ENCODE measurements at places on chromosomes 1 and 21.

DNA sequence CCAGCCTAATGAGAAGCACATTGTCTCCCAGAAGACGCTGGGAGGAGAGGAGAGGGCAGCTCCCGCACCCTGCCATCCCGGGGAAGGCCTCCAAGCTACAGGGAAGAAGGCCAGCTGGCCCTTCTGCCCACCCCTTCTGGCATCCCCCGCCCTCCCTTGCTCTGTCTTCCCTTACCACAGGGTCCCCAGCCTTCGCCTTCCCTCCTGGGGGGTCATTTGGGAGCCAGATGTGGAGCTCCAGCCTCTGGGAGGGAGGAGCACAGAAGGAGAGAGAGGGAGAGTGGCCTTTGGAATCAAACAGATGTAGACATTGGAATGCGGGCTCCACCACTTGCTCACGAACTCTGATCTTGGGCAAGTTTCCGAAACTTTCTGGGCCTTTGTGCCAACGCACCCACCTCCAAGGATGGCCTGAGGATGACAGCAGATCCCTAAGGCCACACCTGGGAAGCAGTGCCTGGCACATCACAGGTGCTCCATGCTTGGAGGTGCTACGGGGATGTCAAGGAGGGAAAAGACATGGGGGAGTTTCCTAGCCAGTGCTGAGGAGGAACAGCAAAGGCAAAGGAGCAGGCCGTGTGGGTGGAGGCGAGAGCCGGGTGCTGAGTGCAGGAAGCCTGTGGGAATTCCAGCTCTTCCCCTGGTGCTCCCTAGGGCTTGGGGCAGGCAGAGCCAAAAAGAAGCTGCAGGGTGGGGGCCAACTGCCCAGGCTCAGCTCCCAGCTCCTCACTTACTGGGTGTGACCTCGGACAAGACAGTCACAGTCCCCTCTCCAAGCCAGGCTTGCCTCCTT, 23.1 kb upstream of the RSPO1 start:
- no peak for DNase-seq

- DNase-seq, result no peak
These were observed 469.6 kb downstream of the DPYD start for GRCh38 chr1:97451046-97451826.

DNA sequence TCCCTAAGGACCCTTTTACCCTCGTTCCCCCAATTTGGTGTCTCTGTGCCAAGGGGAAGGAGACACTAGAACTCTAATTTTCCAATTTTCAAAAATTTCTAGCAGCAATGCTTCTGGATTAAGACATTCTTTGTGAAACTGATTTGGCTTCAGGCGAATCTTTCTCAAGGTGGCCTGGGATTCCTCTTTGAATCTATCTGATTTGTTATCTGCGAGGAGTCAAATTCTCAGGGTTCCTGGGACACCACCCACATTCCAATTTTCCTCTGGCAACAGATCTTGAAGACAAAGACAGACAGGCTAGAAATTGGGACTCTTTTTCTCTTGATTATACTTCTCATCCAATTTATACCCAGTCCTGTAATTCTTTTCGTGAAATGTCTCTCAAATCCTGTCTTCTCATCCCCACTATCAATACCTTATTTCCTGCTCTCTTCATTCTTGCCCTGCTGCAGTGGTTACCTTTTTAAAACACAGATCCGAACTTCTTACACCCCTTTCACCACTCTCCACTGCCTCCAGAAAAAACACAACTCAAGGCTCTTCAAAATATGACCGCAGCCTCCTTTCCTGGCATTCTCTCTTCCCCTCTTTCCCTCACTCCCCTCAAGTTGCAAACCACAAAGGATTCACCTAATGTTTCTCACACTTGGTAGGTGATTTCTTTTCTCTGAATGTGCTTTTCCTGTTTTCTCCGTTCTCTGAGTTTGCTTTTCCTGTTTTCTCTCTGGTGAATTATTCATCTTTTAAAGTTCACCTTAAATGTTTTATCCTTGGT, 2.7 kb upstream of the MPZL1 start:
- DNase-seq, result no peak

- no peak for DNase-seq
These were observed 196.4 kb downstream of the KAZN start for GRCh38 chr1:14794906-14795305.

- DNase-seq, result no peak
These were observed 70.5 kb downstream of the LRRC8C start for GRCh38 chr1:89703469-89703868.

- DNase-seq, result no peak
These were observed 79.3 kb upstream of the DIRAS3 start for GRCh38 chr1:68129536-68130250.

DNA sequence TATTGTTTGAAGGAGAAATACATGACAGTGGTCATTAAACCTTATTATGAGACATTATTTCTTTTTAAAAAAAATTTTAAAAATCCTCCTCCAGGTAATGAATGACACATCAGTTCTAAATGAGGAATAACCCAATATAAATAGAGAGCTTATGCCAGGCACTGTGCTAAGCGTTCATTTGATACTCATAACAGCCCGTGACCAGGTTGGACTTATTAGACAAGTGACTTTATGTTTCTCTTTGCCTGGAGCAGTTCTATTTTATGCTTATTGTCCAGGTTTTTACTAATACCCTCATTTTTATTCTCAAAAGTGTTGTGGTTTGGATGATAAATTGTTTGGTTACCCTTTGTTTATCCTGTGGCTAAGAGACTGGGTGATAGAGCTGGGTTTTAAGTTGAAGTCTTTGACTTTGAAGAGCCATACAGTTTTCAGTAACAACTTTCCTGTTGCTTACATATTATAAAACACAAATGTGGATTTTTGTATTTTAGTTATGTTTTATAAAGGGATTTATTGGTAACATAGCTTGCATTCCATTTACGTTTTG, 84.2 kb downstream of the RABGAP1L start:
- no peak for DNase-seq

- DNase-seq, result no peak
These were observed 284.6 kb upstream of the DPYD start for GRCh38 chr1:98205291-98206017.

GRCh38 chr1:198671136-198671535, 32.3 kb downstream of the PTPRC start:
- DNase-seq, result no peak

DNA sequence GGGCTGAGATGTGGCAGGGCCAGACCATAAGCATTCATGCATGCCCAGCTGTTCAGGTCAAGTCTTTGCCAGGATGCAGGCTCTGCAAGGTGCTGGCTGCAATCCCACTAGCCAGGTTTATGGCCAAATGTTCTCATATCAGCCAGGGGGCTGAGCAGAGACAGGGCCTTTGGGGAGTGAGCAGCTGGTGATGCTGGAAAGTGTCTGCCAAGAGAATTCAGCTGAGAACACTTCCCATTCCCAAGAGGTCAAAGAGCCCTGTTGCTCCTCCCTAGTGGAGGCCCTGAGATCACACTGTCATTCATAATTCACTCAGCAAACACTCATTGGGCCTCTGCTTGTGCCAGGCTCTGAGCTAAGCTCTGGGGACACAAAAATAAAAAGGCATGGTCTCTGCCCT, 150.3 kb downstream of the DMRTA2 start:
- no peak for DNase-seq

GRCh38 chr1:206705726-206706297, 21.1 kb downstream of the MAPKAPK2 start:
- DNase-seq, result no peak

GRCh38 chr1:41883507-41883906, 35.2 kb downstream of the HIVEP3 start:
- no peak for DNase-seq

DNA sequence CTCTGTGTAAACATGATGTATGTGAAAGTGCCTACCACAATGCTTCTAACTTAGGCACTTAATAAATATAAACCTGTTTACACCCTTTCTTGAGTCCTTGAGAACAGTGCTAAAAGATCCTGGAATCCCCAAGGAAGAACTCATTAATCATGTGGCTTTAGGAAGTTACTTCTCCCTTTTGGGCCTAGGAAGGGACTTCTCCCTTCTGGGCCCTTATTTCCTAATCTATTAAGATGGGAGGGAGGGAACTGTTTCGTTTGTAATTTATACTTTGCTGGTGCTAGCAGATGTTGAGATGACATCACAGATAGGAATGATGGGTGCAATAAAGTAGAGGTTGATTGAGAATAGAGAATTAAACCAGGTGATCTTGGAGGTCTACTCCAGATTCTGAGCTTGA, 1.2 kb downstream of the BTF3L4 start:
- DNase-seq, result no peak

DNA sequence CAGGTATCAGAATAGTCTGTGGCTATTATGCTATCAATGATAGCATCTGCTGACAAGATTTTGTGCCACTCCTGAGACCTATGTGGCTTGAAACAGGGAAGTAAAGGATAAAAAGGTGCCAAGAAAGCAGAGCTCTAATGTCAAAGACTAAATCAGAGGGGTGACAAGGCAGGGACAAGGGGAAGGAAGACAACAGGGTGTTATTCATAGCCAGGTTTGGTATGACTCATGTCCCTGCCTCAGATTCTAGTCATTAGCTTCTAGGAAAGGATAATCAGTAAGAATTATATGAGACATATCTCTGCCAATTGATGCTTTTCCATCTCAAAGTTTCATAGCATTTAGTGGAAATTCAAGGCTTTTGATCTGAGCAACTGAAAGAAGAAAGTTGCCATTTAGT, 31.8 kb upstream of the PLD5 start:
- DNase-seq, result no peak

- DNase-seq, result no peak
These were observed 102.5 kb upstream of the RGS4 start for GRCh38 chr1:162966613-162967012.

- DNase-seq, result no peak
These were observed 26.1 kb downstream of the PROK1 start for GRCh38 chr1:110477041-110477440.

- DNase-seq, result no peak
These were observed 6.8 kb downstream of the MYOC start for GRCh38 chr1:171645553-171646248.

DNA sequence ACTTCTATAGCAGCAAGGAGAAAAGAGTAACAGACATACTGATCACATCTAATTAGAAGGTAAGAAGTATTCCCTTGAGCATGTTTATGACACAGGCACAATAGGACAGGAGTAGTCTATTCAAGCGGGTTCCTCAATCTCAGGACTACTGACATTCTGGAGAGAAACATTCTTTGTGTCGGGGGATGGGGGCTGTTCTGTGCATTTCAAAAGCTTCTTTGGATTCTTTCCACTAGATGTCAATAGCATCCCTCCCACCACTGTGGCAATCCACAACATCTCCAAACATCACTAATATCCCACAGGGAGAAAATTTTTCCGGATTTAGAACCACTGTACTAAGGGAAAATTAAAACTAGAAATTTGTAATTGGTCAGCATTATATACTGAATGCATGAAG, 56.9 kb downstream of the ADAMTS5 start:
- DNase-seq, result no peak

- no peak for DNase-seq
These were observed 131.8 kb downstream of the CAMTA1 start for GRCh38 chr1:6917067-6917466.

DNA sequence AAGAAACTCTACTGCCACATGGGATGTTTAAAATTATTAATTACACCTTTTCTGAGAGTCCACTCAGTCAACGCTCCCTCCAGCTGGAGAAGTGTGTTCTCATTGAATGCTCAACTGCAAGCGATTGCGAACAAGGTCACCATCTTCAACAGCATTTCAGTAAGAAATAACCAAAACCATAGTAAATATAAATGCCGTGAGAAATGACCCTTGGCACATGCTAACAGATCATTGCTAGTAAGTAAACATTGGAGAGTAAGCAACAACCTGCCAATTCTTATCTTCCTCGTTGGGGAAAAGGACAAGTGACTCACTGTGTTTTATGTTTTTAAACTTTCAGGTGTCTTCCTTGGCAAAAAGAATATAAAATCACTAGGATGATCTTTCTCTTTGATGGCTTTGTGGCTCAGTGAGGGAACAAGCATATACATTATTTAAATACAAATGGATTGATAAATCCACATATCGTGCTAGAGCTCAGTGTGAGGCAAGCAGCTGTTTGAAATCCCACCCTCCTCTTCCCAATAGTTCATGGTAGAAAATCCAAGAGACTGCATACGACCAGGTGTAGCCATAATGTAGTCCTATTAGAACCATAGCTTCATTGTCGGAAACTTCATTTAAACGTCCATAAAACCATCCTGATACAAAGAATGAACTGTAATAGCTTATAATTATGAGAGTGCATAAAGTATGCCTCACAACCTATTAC, 214.6 kb downstream of the GRIK1 start:
- DNase-seq, result no peak

DNA sequence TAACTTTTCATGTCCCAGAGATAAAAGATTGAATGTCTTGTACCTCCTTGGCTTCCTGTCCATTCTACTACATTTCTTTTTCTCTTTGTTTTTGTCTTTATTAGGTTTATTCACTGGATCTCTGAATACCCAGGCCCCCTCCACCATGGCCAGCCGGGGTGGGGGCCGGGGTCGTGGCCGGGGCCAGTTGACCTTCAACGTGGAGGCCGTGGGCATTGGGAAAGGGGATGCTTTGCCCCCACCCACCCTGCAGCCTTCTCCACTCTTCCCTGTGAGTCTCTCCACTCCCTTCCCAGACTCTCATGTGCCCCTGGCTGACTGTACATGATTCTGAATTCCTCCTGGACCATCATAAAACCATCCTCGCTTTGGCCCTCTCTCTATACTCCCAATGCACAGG, 10.2 kb downstream of the POLR3GL start:
- no peak for DNase-seq

DNA sequence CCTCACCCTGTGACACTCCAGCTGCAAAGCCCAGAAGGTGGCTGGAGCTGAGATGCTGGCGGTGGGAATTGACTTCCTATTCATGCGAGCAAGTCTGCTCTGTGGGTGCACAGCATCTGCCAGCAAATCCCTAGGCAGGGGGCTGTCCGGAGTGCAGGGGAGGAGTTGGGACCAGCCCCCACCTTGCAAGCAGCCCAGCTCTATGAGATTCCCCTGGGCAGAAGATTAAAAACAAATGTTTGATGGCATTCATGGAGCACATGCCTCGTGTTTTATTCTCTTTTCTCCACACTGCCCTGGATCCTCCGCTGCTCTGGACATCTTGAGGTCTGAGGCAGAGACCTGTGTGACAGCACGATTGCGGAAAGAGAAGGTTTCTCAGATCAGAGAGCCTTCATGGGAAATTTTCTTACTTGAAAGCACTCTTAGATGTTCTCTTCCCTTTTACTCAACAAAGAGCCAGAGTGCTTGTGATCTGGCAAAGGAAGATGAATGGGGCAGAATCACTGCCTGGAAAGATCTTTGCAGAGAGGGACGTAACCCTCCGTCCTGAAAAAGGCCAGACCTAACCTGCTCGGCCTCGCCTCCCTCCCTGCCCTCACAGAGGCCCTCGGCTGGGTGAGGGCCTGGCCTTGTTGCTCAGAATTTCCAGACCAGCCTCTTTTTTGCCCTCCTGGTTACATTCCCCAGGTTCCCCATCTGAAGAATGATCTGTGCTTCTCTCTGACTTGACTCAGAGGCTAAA, 597.1 kb downstream of the KIF26B start:
- no peak for DNase-seq

DNA sequence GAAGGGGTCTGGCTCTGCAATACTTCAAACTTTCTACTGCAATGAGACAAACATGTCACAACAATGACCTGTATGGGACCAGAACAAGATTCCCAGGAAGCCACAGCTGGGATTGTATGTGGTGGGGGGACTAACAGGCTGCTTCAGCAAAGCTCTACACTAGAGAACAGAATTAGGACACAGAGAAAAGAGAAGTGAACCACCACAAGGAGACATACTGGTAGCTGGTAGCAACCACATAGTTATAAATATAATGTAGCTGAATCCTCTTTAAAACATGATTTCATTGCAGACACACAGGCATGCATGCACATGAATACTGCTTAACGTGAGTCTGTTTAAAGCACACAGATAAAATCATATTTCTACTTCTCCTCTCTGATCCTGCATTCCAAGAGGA, 3.5 kb upstream of the ILDR2 start:
- DNase-seq, result no peak

- no peak for DNase-seq
These were observed 86.0 kb downstream of the SYT2 start for GRCh38 chr1:202624088-202624780.
